ENCODE measurements at places on chromosomes 11 and 22.

- no peak for DNase-seq
These were observed 27.9 kb downstream of the GRAP2 start for GRCh38 chr22:39928536-39929520.

- DNase-seq: no peak
These were observed 33.2 kb upstream of the FBLN1 start for GRCh38 chr22:45469281-45470073.

DNA sequence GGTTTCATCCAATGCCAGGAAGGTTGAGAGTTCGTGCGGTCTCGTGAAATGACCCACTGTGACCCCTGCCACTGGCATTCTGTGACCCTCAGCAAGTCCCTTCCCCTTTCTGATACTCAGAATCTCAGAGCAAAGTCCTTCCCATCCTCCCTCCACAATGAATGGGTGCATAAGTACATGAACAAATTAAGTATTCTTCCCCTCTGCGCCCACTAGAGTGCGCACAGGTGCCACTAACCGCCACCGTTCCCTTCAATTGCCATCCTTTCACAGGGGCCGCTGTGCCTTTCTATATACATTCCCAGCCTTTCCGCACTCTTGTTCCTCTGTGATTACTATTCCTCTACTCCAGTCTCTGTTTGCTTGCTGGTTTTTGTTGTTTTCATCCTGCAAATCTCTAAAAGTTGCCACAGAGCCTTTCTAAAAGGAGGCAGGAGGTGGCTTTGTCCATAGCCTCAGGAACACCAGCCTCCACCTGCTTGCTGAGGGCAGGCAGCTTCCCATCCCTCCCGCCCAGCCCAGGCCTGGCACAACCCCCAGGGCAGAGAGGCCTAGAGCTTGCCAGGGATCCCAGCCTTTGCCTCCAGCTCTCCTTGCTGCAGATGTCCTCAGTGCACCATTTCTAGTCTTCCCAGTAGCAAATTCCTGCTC, 6.7 kb upstream of the AP1B1 start:
- DNase-seq: peak; percentile 36

DNA sequence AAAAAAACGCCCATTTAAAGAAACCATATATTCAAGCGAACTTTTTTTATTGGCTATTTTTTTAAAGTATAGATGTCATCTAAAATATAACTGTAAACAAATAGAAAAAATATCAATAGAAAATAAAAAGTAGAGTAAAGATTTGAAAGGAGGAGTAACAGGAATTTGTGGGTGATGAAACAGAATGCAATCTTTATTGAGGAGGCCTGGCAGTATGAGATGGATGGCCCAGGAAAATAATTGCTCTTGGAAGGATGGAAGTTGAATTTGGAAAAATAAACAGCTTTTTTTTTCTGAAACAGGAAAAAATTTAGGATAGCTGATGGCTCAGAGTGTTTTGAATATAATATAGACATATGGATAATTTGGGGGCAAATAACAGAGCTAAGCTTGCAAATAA, 219.0 kb downstream of the CASP12 start:
- DNase-seq: no peak

- DNase-seq: no peak
These were observed 2.5 kb upstream of the LMO2 start for GRCh38 chr11:33894398-33894746.

DNA sequence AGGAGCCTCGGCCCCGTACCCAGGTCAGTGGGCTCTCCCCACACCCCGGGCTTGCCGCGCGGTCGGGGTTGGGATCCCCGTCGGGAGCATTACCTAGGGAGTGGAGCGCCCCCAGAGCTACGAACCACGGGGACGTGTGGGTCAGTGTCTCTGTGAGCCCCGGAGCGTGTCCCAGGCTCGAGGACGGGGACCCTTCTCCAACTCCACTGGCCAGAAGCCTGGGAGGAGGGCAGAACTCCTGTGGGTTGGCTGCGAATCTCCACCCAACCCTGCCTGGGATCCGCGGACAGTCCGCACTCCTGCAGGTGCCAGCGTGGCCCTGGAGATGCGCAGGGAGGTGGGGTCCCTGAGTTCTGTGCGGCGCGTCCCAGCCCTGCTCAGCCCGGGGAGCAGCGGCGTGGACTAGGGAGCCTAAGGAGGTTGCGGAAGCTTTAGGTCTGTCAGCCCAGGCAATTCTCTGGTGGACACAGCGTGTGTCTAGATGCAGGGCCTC, 346 bp downstream of the PPFIBP2 start:
- DNase-seq: no peak

GRCh38 chr22:23779083-23779482, 6.4 kb downstream of the MMP11 start:
- no peak for DNase-seq

DNA sequence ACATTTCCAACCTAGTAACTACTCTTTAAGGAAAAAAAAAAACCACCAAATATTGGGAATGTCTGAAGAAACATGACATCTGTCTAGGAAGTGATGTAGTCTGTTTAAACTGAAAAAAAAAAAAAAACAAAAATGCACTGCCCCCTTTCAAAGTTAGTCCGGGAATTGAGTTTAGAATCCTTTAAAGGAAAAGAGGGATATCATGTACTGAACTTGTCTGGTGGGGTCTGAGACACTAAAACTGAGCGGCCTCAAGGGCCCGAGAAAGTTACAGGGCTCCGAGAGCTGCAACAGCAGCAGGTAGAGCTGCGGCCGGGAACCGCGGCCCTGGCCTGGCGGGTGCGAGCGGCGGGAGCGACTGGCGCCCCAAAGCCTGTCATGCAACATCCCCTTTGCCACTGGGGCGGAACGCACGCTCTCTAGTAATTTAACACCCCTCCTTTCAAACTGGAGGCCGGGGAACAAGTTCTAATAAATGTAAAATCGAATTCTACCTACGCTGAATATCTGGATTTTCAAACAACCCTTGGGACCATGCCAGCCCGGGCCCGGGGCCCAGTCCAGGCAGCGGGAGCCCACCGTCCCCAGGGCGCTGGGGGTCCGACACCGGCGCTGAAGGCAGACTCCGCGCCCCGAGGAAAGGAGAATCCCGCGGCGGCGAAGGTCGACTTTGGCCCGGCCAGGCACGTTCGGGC, 736 bp downstream of the RDX start:
- DNase-seq: no peak

DNA sequence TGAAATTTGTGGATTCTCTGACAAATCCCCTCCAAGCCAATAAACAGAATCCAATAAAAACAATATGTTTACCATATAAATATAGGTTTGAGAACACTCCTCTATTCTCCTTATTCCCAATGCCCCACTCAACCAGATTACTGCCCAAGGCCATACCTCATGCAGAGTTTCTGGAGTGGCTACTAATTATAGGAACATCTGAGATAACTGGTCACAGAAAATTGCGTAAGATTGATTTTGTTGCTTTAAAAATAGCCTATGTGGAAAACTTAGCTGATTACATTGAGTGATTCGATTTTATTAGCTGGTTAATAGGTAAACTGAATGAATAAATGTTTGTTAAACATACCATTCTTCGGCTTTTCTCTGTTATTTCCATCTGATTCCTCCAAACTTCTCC, 48.0 kb downstream of the ME3 start:
- DNase-seq: no peak

DNA sequence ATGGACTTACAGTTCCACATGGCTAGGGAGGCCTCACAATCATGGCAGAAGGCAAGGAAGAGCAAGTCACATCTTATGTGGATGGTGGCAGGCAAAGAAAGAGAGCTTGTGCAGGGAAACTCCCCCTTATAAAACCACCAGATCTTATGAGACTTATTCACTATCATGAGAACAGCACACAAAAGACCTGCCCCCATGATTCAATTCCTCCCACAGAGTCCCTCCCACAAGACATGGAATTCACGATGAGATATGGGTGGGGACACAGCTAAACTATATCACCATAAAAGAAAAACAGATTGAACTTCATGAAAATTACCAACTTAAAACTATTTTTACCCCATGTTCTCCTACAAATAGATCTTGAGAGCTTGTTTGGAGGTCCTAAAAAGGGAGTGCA, 19.6 kb downstream of the ENTHD1 start:
- DNase-seq: no peak

DNA sequence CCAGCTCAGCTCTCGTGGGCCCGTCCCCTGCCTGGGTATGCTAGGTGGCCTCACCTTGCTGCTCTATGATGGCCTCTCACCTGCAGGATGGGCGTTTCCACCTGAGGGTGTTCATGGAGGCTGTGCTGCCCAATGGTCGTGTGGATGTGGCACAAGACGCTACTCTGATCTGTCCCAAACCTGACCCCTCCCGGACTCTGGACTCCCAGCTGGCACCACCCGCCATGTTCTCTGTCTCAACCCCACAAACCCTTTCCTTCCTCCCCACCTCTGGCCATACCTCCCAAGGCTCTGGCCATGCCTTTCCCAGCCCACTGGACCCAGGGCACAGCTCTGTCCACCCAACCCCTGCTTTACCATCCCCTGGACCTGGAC, 2.1 kb downstream of the ZP1 start:
- no peak for DNase-seq

DNA sequence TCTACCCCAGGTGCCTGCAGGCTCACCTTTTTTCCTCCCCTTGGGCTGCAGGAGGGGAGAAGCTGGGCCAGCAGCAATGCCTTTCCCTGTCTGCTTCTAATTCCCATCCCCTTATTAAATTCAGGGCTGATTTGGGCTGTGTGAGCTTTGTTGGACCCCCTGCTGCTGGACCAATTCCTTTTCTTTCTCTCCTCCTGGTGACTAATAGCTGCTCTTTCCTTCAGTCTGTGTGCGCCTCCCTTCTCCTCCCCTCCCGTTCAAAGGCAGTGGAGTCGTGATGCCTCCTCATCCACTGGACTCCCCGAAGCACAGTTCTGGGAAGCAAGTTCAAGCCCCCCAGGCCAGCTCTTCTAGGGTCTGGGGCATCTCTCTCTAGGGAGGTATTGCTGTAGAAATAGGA, 567.9 kb upstream of the CADM1 start:
- DNase-seq: no peak

DNA sequence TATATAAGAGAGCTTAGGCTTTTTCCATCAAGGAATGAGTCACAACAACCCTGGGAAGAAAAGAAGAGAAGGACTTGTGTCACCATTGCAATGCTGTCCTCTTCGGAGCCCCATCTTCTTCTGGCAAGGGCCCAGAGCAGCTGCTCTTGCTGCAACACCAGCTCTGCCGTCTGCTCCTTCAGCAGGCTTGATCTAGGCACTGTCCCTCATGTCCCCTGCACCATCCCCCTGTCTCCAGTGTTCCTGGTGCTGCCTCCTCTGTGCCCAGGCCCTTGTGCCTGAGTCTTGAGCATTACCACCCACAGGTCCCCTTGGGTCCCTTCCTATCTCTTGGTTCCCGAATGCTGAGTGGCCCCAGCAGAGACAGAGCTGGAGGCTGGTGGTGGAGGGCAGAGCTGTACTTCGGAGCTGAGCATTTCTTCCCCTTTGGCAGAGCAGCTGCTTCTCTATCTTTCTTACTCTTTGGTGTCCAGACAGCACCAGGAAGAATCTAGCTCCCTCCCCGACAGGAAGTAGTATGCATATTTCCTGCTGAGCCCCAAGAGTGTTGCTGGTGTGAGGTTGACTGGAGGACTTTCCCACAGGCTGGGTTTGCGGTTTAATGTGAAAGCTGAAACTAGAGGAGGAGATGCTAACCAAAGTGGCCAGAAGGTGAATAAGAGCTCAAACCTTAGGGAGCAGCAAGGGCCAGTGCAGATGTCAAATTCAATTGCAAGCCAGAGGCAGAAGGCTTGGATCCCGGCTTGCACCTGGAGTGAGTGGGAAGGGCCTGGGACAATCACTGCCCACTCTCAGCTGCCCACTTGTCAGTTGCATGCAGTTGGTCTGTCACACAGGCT, 27.8 kb downstream of the WEE1 start:
- DNase-seq: peak; percentile 35

- no peak for DNase-seq
These were observed 68.6 kb downstream of the MICAL2 start for GRCh38 chr11:12179019-12179418.

- no peak for DNase-seq
These were observed at the start of gene CTNND1 for GRCh38 chr11:57761301-57762234. Gene CTNND1, plus strand, starts transcription at chr11:57761802. Its CDS starts 29,677 bp downstream, at chr11:57791479.

Data from stimulated activated CD8-positive, alpha-beta memory T cell treated with anti-CD3 and anti-CD28 coated beads, Interleukin-4, amount 100 ng/mL, for 4 hours (primary cell).